ENCODE measurements at places on chromosomes 7 and 10.

GRCh38 chr10:43765516-43765915 lies 116.8 kb upstream of the ZNF32 start:
- DNase-seq: no peak

DNA sequence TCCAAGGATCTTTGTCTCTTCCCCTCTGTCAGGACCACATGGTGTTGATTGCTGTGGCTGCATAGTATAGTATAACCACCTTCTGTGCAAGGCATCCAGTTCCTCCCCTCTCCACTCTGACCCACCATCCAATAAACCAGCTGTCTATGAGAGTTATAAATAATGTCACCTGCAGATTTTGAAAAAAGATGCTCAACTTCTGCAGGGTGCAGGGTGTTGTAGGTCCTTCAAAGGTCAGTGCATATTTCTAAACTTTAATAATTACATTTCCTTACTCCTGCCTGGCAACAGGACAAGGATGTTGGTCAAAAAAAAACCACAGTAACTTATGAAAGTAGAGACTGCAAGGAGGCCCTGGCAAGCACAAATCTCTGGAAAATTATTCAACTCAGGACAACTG lies 166.2 kb downstream of the PKD1L1 start:
- no peak for DNase-seq

DNA sequence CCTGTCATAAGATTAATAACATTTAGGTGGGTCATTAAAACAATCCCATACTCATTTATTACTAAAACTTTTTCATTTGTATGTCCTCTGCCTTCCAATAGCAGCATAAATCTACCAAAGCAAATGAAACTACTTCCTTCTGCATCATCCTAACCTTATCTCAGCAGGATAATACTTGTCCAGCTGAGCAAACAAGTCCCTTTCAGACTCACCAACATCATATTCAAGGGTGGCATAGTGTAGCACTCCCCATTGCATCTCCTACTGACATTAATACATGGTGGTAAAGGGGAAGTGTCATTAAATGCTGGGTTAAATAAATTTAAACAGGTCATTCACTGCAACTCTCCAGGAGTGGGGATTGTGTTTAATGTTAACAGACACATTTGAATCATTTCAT lies 3.4 kb upstream of the MINDY3 start:
- no peak for DNase-seq

GRCh38 chr7:127683776-127684681 lies 32.0 kb downstream of the SND1 start:
- peak; percentile 45 for DNase-seq

DNA sequence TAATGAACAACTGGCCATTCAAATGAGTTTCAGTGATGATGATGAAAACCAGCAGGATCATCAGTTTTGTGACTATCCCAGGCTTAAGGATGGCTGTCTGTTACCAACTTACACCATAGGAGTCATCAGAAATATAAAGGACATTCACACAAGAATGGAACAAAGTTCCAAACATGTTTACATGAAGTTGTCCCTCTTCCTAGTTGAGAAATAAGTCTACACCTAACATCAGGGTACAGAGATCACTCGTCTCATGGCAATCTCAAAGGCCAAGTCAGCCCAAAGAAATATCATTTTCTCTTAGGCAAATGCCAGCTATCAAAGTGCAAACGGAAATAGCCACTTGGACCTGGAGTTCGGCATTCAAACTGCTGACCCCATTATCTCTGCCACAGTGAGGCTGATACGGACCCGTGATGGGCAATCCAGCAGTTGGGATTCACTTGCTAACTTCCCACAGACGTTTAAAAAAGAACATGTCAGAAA lies 53.0 kb downstream of the CREB3L2 start:
- no peak for DNase-seq

GRCh38 chr10:132839061-132839460 lies 53.1 kb upstream of the NKX6-2 start:
- no peak for DNase-seq

GRCh38 chr10:84360637-84361365 lies 32.4 kb downstream of the CCSER2 start:
- DNase-seq: no peak

DNA sequence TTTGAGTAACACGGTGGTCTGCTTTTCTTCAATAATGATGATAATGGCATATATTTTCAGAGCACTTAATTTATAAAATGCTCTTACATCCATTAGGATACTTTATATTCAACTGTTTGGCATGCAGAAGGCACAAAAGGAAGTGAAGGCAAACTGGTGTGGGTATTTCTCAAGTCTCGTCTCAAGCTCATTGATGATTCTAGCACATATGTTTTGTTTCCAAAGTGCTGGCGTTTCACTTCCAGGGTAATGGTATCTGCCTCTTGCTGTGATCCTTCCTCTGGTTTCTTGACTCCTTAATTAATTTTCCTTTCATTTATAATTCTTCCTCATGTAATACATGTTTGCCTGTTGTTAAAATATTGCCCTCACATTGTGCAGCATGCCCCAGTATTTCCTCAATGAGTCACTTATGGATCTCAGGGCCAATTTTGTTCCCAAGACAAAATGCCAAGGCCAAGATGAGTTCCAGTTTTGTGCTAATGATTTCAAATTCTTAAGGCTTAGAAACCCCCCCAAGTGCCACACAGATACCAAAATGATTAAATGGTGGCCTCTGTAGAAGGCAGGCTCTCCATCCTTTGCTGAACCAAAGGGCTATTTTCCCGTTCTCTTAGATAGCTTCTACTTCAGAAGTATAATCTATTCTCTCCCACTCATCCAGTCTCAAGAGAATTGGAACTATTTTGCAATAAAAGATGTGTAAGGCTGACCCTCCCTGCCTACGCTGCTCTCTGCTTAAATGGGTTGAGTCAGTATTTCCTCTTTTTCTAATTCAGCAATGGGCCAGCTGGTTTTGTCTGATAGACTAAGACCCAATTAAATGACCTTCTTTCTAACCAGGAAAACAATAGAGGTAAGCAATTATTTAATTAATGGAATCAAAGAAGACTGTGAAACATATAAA lies 171.2 kb downstream of the ZNF365 start:
- no peak for DNase-seq

DNA sequence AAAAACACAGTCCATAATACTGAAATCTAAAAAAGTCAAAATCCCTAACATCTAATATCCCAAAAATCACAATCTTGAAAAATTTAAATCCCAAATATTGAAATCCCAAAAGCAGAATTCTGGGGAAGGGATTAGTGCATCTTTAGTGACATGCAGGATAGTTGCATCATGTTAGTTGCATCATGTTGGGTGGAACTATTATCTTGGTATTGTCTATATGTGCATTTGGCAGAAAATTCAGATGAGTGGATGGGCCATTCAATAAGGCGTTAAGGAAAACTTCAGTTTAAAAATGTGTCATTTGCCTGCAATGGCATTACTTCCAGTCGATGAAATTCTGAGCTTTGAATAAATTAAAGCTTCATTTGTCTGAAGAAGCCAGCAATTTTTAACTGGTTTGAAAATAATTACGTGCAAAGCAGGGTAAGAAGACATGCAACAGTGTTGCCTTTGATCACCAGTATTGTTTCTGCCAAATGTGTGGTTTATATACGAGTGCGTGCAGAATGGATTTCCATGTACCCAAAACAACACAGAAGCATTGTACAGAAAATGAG lies 221.4 kb upstream of the NFE2L3 start:
- DNase-seq: no peak

GRCh38 chr7:82194016-82194643 lies 249.4 kb downstream of the CACNA2D1 start:
- DNase-seq: no peak

- DNase-seq: no peak
Measured at GRCh38 chr10:113199459-113199858, 249.4 kb downstream of the TCF7L2 start.

- no peak for DNase-seq
Measured at GRCh38 chr7:26441002-26441521, 149.4 kb downstream of the SNX10 start.
